Pons (tissue), 1 donor: ENCODE measurements at places on chromosomes 13 and 19.

DNA sequence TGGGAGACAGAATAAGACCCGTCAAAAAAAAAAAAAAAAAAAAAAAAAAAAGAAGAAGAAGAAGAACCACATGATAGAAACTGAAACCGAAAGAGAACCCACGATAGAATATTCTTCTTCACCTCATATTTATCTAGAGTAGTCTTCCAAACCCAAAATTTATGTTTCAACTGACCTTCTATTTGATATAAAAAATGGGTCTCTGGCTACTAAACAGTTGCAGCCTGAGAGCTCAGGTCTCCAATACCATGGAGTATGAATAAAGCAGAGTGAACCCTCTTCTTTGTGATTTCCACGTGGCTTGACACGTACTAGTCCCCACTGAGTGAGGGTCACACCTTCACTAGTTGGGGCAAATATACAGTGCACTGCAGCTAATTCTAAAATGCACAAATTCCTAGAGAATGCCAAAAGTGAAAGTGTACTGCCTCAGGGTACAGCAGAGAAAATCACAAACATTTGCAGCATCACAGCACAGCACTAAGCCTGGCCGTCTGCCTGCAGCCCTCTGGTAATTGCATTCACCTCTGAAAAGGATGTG lies 30.8 kb upstream of the RFC3 start:
- no peak for DNase-seq

GRCh38 chr13:26882731-26883130 lies 122.1 kb upstream of the GPR12 start:
- no peak for DNase-seq

GRCh38 chr13:24199016-24199415 lies 38.5 kb downstream of the SPATA13 start:
- DNase-seq = no peak

- DNase-seq = no peak
Measured at GRCh38 chr13:43433691-43434141, 353.1 kb downstream of the ENOX1 start.

DNA sequence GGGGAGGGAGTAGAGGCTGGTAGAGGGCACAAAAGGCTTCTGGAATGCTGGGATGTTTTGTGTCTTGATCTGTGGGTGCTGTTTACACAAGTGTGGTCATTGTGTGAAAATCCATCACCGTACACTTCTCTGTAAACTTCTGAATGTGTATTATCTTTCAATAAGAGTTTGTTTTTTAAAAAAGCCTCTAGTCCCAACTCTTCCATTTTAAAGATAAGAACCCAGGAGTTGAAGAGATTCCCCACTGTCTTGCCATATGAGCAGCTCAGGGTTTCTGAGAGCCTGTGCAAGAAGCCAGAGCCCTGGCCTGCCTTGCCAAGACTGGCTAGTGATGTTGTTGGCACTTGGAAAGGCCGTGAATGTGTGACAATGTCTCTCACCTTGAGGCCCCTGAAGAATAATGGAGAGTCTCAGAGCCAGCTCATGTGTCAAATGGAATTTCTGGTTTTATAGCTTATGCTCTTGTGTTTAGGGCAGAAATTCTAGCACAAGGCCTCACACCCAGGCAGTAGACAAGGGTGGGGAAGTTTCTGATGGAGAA lies 57.5 kb upstream of the NPAS1 start:
- DNase-seq = no peak

- no peak for DNase-seq
Measured at GRCh38 chr13:110685305-110686020, 20.5 kb downstream of the CARS2 start.

GRCh38 chr13:70964124-70964523 lies 855.9 kb upstream of the KLHL1 start:
- DNase-seq = no peak

GRCh38 chr13:87837946-87838345 lies 166.8 kb downstream of the SLITRK5 start:
- DNase-seq = peak; percentile 7

GRCh38 chr13:91381371-91381770 lies 17.1 kb upstream of the GPC5 start:
- DNase-seq = peak; percentile 68

GRCh38 chr13:81676008-81676407 lies 1335.1 kb upstream of the SPRY2 start:
- DNase-seq = no peak

GRCh38 chr13:43573802-43574514 lies 212.8 kb downstream of the ENOX1 start:
- DNase-seq = peak; percentile 80

DNA sequence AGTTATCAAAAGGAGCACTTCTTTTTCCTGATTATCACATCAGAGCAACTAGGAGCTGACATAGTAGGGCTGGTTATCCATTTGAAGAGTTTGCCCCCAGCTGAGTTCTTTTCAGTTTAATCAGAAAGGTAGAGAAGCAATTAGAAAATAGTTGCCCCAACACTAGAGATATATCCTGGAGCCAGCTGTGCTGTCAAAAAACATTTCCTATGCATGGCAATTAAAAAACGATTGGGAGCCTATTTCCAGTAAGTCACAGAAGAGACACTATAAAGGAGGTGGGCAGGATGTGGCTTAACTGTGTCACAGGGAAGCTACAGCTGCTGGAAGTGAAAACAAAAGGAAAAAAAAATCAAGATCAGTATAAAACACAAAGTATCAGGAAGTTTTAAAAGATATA lies 155.7 kb upstream of the SLITRK1 start:
- DNase-seq = no peak

GRCh38 chr13:42398533-42398932 lies 126.6 kb downstream of the AKAP11 start:
- no peak for DNase-seq

- DNase-seq = no peak
Measured at GRCh38 chr13:111561091-111561781, 240.8 kb downstream of the TEX29 start.

DNA sequence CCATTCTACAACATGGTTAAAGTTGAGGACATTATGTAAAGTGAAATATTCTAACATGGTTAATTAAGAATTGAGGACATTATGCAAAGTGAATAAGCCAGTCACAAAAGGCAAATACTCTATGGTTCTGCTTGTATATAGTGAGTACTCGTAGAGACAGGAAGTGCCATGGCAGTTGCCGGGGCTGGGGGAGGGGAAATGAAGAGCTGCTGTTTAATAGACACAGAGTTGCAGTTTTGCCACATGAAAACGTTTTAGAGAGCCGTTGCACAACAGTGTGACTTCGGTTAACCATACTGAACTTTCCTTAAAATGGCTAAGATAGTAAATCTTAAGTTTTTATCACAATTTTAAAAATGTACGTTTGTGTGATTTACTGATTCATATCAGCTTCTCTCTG lies 176.9 kb downstream of the SHISA2 start:
- DNase-seq = no peak

- no peak for DNase-seq
Measured at GRCh38 chr13:51101636-51102235, 9.3 kb downstream of the C13orf42 start.

- peak; percentile 19 for DNase-seq
Measured at GRCh38 chr13:105848494-105848893, 687.0 kb downstream of the EFNB2 start.

GRCh38 chr19:19470579-19470978 lies 44.8 kb downstream of the TSSK6 start:
- DNase-seq = no peak

DNA sequence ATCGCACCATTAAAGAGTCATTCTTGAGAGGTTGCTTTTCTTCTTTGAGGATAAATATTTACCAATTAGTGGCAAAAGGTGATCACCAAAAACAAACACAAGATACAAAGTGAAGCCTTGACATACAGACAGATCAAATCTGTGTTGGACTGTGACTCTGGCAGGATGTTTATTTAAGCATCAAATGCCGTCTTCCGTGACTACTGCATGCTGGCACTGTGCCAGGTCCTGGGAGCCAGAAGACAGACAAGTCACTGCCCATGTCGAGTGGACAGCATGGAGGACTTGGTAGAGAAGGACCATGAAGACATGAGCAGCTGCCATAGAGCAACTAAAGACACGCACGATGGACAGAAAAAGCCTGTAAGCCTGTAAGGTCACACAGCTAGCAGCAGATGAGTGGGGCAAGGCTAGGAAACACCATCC lies 92.8 kb upstream of the FARP1 start:
- no peak for DNase-seq

DNA sequence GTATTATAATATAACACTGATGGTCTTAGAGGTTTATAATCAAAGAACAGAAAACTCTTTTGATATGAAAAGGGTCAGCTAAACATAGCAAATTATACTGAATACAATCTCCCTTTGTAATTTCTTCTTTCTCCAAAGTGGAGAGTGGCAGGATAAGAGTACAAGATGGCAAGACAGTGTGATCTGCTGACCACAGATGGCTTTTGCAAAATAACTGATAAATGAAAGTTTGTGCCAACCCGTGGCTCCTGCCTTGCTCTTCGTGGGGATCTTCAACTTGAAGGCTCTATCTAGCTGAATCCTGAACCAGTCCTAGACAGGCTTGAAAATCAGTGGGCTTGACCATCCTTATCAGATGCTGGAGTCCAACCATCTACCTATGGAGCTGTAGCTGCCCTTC lies 185.7 kb downstream of the VWA8 start:
- no peak for DNase-seq

DNA sequence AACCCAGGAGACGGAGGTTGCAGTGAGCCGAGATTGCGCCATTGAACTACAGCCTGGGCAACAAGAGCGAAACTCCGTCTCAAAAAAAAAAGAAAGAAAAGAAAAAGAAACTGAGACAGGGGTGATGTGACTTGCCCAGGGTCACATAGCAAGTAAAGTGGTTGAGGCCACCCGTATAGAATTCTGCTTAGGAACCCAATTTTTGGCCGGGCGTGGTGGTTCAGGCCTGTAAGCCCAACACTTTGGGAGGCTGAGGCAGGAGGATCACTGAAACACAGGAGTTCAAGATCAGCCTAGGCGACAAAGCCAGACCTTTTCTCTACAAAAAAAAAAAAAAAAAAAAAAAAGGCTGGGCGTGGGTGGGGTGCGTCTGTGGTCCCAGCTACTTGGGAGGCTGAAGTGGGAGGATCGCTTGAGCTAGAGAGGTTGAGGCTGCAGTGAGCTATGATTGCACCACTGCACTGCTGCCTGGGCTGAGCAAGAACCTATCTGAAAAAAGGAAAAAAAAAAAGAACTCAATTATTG lies 1.3 kb downstream of the SNRPA start:
- DNase-seq = no peak

DNA sequence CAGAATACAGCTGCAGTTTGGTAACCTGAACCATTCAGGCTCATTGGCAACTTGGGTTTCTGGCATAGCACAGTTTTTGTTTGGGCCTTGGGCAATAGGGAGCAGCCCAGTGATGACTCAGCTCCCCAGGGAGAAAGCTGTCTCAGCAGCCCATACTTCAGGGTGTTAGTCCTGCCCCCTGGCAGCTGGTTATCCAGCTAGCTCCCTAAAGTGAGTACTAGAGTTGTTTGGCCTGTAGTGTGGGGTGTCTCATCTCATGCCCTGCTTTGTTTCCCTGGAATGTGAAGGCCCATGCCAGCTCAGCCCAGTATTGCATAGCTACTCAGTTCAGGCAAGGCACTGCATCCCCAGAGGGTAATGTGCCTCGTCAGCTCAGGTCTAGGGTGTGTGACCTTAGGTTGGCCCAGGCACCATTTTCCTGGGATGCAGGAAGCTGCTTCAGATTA lies 18.2 kb upstream of the ZNF543 start:
- no peak for DNase-seq

- DNase-seq = no peak
Measured at GRCh38 chr13:105616333-105617075, 919.0 kb downstream of the EFNB2 start.

- peak; percentile 94 for DNase-seq
Measured at GRCh38 chr13:80132741-80133601, 208.0 kb downstream of the SPRY2 start.

DNA sequence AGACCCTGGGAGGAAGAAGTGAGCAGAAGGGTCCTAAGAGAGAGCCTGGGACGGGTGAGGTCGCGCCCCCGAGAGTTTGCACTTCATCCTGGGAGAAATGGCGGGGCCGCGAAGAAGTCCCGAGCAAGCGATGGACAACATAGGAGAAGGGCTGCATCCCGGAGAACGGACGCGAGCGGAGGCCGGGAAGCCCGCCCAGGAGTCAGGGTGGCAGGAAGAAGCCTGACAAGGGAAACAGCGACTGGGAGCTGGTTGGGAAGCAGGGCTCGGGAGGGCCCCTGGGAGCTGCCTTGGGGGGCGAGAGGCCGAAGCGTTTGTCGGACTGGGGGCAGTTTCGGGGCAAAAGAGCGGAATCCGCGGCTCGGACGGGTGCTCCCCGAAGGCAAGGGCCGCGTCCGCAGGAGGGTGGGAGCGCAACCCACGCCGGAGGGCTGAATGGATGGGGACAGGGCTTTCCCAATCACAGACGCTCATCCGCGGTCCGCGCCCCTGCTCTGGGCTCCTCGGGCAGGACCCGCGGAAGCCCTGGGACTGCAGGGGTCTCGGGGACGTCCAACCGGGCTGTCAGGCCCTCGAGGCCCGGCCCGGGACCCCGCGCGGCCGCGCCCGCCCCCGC lies 469 bp downstream of the ABHD17A start:
- no peak for DNase-seq

- DNase-seq = no peak
Measured at GRCh38 chr19:5607318-5608275, 15.0 kb downstream of the SAFB2 start.

- DNase-seq = no peak
Measured at GRCh38 chr13:93670866-93671265, 444.3 kb downstream of the GPC6 start.

DNA sequence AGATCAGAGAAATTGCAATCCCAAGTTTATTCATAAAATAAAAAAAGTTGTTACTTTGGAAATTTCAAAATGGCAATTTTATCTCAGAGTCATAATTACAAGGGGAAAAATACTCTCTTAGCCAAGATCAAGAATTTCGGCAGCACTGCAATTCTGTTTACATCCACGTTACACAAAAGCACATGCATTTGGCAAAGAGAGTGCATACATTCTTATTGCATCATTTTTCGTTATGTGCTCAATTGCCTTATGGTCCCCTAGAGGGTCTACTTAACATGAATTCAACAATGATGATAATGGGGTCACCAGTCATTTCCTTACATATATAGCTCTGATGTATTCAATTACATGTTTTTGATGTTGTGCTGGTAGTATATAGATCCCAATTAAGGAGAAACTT lies 498.0 kb downstream of the DIAPH3 start:
- no peak for DNase-seq

GRCh38 chr13:98917116-98917515 lies 60.7 kb downstream of the DOCK9 start:
- DNase-seq = no peak

DNA sequence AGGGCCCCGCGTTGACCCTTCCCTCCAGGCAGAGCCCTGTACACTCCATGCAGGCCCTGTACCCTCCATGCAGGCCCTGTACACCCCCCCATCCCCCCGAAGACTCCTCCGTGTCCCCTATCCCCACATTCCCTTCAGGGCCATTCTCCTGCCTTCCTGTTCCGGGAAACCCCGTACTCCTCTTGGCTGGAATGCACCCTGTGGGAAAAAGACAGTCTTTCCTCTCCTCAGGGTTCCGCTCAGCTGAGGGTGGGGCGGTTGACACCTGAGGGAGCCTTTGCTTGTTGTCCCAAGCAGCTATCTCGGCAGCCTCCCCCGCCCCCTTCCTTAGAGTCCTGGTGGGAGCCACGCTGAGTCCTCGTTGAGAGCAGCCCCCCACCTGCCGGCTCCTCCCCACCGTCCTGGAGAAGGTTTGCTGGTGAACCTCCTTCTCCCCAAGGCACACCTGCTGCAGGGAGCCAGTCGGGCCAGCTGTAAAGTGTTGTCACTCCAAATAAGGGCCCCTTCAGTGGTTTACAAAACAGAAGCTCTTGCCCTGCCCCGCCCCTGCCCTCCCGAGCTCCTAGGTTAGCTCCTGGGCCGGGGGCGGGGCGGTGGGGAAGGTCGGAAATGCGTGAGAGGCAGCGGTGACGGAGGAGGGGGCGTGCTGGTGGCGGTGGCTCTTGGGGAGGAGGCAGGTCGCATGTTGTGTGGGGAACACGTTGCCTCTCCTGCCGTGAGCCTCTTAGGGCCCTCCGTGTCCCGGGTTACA lies 1.5 kb downstream of the GNA11 start:
- DNase-seq = no peak
